GM04504 (cell line): ENCODE measurements at places on chromosomes 6 and 20.

GRCh38 chr20:32368323-32368722 lies 10.2 kb downstream of the ASXL1 start:
- DNase-seq, result no peak

DNA sequence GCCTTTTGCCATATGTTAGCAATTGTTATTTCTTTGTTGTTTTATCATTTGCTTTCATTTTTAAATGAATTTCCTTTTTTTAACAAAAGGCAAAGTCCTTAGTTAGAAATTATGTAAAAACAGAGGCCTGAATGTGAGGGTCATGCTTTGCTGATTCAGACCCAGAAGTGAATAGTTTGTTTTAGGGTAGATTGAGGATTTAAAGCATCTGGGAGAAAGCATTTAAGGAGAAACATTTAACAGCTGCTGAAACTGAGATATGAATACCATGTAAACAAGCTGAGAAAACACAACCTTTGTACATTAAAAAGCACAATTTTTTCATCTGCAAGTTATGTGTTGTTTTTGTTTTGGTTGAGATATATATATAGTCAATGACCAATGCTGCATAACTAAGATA lies 8.0 kb downstream of the HTR1B start:
- no peak for DNase-seq

GRCh38 chr20:11796026-11796425 lies 121.7 kb upstream of the BTBD3 start:
- no peak for DNase-seq

DNA sequence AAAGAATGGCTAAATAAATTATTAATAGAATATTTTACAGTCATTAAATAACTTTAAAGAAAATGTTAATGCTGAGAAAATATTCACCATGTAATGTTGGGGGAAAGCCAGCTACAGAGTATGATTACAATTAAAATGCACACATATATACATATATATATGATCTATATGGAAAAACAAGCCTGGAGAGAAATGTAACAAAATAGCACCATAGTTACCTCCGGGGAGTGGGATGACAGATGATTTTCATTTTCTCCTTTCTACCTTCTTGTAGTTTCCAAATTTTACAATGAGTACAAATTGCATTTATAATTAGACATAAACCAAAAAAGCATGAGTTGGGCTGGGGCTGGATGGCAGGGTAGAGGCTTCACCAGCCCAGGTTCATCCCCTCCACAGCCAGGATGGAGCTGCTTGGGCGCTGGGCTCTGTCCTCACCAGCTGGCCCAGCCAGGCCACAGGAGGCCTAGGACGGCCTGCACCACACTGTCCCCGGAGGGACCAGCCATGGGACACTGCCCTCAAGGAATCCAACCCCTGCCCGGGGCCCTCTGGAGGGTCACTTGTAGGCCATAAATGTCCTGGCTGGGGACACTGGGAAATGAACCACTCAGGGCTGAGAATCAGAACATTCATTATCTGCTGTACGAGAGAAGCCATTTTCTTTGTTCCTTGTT lies 10.3 kb downstream of the C20orf203 start:
- no peak for DNase-seq

DNA sequence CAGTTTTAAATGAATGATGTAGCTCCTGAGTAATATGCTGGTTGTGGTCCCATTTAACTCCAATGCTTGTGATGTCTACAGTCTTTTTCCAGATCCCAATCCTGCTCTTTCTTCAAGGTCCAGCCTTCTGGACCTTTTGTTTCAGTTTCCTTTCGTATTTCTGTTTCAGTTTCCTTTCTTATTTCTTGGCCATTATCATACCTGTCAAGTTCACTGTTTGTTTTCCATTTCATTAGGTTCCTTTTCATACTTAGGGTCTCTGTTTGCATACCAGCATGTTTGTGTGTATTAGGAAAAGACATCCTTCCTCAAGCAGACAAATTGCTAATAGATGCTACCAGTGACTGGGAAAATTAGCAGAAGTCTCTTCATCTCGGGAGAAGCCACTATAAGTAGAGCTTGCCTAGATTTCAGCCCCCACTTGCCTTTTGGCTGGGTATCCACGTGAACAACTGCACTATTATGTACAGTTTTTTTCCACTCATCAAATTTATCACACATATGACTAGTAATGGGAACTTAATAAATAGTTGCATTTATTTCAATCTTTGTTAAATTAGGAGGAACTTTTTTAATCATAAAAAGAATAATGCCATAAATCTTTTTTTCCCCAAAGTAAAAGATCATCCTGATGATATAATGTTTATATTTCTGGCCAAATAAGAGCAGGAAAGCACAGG lies 583.4 kb downstream of the BCKDHB start:
- no peak for DNase-seq

GRCh38 chr20:41932431-41932830 lies 314.3 kb upstream of the CHD6 start:
- no peak for DNase-seq

DNA sequence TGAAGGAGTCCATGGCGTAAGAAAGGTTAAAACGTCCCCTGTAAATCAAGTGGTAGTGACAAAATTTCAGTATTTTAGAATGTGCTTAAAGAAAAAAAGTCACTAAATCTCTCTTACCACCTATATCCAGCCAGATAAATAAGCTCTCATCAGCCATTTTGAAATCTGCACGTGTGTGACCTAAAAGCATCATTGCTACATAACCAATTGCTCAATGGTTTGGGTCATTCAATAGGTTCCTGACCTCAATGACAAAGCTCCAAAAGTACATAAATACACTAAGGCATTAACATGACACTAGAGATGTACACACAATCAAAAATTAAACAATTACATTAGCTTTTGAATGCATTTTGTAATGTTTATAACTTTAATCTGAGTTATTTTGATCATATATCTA lies 272.4 kb downstream of the GMDS start:
- DNase-seq, result no peak

DNA sequence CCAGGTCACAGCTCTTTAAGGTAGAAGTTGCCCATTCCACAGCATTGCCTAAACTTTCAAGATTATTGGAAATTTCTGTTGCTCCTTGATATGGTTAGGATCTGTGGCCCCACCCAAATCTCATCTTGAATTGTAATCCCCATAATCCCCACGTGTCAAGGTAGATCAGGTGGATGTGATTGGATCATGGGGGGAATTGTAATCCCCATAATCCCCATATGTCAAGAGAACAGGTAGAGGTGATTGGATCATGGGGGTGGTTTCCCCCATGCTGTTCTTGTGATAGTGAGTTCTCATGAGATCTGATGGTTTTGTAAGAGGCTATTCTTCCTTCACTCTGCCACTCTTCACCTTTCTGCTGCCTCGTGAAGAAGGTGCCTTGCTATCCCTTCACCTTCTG lies 327.4 kb upstream of the MAP3K7 start:
- DNase-seq, result no peak

GRCh38 chr20:59004763-59005522 lies 2.1 kb downstream of the CTSZ start:
- DNase-seq, result no peak

DNA sequence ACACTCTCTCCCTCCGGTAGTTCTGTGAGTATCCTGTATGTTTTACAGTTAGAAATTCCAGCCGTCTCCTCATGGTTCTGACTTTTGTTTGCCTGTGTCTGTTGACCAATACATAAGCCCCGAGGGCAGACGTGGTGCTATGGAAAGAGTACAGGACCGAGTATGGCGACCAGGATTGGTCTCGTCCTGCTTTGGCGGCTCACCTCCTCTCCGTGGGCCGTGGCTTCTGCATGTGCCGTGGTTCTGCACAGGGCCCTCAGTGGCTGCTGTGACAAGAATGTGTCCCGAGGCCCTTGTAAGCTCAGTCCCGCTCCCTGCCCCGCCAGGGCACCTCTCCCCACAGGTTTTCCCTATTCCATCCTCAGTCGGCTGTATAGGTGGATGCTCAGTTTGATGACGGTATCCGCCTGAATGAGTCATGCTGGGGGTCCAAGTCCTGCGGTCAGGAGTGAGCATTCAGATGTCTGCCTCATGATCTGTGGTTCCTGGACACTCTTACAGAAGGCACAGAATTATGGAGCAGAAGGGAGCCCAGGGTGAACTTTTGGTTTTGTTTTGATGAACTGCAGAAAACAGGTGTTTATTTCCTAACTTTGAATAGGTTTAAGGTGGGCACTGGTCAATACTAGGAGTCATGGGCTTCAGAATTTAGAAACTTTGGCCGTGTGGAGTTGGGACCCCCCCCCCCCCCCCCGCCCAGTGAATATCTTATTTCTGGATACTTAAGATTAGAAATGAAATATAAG lies 1.2 kb downstream of the ARFGAP1 start:
- peak; percentile 48 for DNase-seq

- DNase-seq, result no peak
These were observed 83.4 kb downstream of the PRKN start for GRCh38 chr6:162644153-162644552.

GRCh38 chr20:23441850-23442313 lies 2.4 kb downstream of the CSTL1 start:
- peak; percentile 40 for DNase-seq

DNA sequence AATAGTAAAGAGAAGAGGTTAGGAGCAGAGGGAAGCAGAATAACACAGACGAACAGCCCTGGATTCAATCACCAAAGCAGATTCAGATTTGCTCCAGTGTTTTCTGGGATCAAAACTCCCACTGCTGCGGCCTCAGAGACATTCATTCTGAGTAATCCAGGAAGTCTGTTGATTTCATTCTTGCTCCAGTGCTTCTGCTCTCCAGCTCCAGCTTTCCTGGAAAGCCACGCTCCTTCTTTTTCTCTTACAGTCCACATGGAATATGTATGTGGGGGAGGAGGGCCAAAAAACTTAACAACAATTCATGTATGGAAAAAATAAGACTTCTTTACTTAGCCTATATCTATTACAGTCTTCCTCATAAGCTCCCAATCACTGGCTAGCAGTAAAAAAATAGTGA lies 26.4 kb upstream of the UST start:
- DNase-seq, result no peak

GRCh38 chr6:4732691-4733315 lies 43.4 kb upstream of the CDYL start:
- peak; percentile 81 for DNase-seq

DNA sequence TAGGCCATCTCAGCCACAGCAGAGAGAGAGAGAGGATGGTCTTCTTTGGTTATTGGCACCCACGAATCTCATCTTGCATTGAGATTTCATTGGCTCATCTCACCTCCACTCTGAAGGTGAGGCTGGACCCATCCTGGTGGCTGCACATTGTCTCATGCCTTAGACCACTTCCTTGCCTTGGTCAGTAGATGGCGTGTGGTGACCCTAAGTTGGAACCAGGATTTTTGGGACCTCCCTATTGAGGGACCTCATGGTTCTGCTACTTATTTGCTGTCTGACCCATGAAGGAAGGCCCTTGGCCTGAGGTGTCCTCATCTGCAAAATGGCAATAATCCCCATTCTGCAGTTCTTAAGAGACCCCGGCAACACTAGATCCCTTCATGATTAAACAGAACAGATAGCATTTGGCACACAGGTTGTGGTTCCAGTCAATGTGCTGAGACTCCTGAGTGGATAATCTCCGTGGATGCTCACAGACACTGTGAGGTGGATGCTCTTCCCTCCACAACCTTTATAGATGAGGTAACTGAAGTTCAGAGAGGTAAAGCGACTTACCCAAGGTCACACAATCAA lies 21.5 kb upstream of the AAR2 start:
- DNase-seq, result no peak

- no peak for DNase-seq
These were observed 49.0 kb upstream of the HIVEP2 start for GRCh38 chr6:142993977-142994376.

GRCh38 chr6:158005626-158006180 lies 24.0 kb downstream of the SYNJ2 start:
- no peak for DNase-seq

GRCh38 chr6:150276937-150277742 lies 91.7 kb upstream of the IYD start:
- no peak for DNase-seq

GRCh38 chr6:20696676-20697075 lies 162.4 kb downstream of the CDKAL1 start:
- DNase-seq, result peak; percentile 73

DNA sequence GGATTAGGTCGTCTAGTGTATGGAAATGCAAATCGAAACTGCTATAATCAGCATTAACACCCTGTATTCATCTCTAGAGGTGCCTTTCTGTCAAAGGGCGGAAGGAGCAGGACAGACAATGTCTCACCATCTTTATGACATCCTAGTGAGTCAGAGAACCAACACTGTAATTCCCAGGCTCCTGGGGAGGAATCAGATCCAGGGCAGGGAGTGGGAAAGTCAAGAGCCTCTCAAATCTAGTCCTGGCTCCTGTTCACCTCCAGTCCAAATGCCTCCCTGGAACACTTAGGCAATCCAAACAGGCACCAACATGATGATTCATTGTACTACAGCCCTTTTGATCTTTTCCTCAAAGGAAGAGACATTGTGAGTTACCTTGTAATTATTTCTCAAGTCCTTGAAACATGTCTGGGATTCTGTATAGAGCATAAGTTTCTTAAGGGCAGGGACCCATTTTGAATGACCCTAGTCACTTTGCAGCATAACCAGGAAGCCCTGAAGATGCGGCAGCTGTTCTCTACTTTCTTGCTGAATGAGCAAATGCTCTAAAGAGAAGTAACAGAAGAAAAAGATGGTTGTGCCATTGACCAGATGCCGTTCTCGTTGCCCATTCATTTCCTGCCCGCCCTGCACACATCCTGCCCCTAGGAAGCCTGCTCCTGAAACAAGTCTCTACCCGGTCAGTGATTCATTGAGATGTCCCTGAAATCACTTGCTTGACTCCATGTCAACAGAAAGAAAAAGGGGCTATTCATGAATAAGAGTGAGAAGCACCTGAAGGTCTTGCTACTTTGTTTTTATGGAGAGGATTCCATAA lies 112.8 kb upstream of the JARID2 start:
- peak; percentile 78 for DNase-seq

DNA sequence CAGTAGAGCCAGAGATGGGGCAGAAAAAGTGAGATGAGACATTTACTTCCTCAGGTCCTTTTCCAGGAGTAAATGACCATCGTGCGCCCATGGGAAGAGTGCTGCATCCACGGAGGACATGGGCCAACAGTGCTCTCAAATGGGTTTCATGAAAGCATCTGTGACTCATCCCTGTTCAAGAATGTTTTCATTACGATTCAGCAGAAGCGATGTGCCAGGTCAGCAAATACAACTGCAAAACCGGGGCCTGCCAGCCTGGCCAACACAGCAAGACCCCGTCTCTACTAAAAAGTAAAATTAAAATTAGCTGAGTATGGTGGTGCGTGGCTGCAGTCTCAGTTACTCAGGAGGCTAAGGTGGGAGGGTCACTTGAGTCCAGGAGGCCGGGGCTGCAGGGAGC lies 125.1 kb downstream of the LY86 start:
- peak; percentile 58 for DNase-seq

GRCh38 chr6:16684195-16684689 lies 77.0 kb downstream of the ATXN1 start:
- no peak for DNase-seq
